ENCODE measurements at places on chromosomes 6 and 20.

- no peak for DNase-seq
Observed at GRCh38 chr6:73774311-73774774, 78.3 kb downstream of the CD109 start.

DNA sequence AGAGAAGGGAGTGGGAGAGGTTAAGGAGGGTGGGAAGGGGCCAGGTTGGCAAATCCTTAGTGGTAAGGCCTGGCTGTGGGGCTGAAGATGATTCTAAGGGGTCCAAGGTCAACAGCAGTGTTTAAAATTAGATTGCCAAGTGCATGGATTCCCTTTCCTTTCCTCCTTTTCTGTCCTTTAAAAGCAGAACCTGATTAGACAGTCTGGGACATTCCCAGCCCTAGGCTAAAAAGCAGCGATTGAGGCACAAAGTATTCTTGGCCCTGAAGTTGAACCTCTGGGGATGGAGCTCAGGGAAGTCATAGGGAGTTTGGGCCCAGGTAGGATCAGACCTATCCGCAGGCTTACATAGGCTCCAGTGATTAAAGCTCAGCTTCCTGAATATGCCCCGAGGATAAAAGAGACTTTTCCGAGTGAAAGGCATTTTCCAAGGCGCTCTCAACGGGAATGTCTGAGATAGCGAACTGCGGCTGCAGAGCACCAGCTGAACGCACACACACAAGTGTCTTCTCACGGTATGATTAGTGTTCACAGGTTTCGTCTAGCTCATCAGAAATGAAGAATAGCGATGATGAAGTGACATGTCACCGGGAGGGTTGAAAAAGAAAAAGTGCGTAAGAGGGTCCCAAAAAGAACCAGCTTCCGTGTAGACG lies 787 bp upstream of the CARMIL1 start:
- no peak for DNase-seq

- no peak for DNase-seq
Observed at GRCh38 chr6:48113130-48113529, 2.1 kb upstream of the PTCHD4 start.

- DNase-seq: no peak
Observed at GRCh38 chr6:17130786-17131185, 28.9 kb downstream of the STMND1 start.

- DNase-seq: no peak
Observed at GRCh38 chr6:16621002-16621401, 140.3 kb downstream of the ATXN1 start.

All from activated CD4-positive, alpha-beta T cell treated with anti-CD3 and anti-CD28 coated beads, Interleukin-2, amount 50 U/mL, for 4 hours (primary cell).